Heart right ventricle (tissue), 16 donors: ENCODE measurements at places on chromosomes 3 and 15. TPM values are rescaled to one million over a fixed set of nuclear protein-coding genes. Genes with fewer than 3 reads are reported as not detected.

The AMIGO3 gene
- polyA plus RNA-seq, result 2.1 TPM

The P2RY14 gene
- polyA plus RNA-seq, result 4.0 TPM

The SI gene
- polyA plus RNA-seq, result not detected

The MORF4L1 gene
- 280 TPM for polyA plus RNA-seq

The NUDT16 gene
- polyA plus RNA-seq, result 26.7 TPM

The CCNL1 gene
- polyA plus RNA-seq, result 77.3 TPM
